Stimulated activated CD4-positive, alpha-beta T cell treated with anti-CD3 and anti-CD28 coated beads, Interleukin-2, amount 100 ng/mL, for 24 hours (primary cell): ENCODE measurements at places on chromosomes 13 and 19.

- DNase-seq = no peak
These were observed 9.1 kb downstream of the SPINT2 start for GRCh38 chr19:38273499-38273898.

GRCh38 chr19:57651654-57651996, 17.1 kb upstream of the ZSCAN4 start:
- no peak for DNase-seq

DNA sequence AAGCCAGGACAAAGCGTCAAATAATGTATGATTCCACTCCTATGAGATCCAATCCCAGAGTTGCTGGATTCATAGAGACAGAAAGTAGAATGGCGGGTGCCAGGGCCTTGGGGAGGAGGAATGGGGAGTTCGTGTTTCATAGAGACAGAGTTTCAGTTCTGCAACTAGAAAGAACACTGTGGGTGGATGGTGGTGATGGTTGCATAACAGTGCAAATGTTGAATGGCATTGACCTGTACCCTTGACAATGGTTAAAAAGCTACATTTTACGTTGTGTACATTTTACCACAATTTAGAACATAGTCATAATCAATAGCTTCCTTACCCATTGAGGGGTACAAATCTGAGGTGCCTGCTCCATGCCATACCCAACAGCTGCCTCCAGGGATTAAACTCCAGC, 33.4 kb downstream of the MBD3L2B start:
- no peak for DNase-seq

DNA sequence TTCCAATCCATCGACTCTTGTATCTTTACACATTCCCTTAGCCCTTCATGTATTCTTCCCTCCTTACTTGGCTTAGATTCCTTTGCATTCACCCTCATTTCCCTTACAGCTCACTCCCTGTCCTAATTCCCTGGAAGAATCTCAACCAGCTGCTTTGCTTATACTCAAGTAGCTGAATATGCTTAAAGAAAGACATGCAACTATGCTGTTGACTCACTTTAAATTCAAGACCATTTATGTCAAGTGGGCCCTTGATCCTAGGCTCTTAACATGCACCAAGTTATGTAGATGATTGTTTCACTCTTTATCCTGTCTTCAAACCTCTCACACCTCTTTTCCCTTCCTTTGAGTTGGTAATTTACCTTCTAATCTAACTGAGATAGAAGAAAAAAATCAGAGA, 7.4 kb downstream of the CCDC122 start:
- DNase-seq = no peak

GRCh38 chr13:46492946-46493345, 60.0 kb upstream of the LRCH1 start:
- no peak for DNase-seq

DNA sequence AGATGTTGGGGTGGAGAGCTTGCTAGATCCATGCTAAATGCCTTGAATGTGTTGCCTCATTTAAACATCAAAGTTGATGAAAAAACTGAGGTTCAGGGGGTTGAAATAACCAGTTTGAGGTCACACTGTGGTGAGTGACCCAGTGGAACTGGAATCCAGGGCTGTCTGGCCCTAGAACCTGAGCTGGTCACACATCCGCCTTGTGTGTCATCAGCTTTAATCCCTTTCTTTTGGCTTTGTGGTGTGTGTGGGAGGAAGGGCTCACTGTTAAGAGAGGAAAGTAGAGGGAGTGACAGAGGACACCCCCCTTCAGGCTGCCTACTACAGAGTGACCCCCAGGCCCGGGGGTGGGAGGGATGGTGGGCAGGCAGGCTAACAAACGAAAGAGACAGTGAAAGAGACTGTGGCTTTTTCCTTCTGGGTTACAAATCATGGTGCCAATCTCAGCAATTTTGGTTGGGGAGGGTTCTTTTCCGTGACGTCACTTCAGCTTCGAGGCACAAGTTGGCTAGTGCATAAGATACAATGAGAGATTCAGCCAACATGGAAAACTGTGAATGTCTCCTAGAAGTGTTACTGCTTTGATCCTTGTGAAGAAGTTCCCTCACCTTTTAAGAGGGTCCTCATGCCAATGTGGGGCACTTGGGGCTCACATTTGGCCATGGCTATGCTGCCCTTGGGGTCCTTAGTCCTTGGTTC, 164.9 kb downstream of the DLEU7 start:
- no peak for DNase-seq

GRCh38 chr19:10219678-10220077, 11.5 kb downstream of the S1PR2 start:
- DNase-seq = peak; percentile 21
